ENCODE measurements at places on chromosomes 11 and 22. TPM values are rescaled to one million over a fixed set of nuclear protein-coding genes. Genes with fewer than 3 reads are reported as not detected.

- DNase-seq, result no peak
Measured at GRCh38 chr22:39594411-39594810, 23.9 kb downstream of the CACNA1I start.

DNA sequence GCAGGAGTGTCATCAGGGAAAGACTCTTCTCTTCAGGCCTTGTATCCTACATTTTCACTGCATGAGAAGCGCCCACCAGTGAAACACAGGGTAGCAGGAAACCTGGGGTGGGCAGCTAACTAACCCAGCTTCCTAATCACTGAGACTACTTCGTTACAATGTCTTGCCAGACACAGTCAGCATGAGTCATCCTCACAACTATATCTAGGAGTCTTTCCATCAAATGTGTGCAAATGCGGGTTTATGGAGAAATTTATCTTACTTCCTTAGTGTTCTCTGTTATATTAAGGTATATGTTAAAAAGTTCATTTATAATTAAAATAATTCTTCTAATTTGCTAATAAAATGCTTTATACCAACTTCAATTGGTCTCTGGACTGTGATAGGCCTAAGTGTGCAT is 79.9 kb upstream of the RAB1B start:
- DNase-seq, result peak; percentile 60

DNA sequence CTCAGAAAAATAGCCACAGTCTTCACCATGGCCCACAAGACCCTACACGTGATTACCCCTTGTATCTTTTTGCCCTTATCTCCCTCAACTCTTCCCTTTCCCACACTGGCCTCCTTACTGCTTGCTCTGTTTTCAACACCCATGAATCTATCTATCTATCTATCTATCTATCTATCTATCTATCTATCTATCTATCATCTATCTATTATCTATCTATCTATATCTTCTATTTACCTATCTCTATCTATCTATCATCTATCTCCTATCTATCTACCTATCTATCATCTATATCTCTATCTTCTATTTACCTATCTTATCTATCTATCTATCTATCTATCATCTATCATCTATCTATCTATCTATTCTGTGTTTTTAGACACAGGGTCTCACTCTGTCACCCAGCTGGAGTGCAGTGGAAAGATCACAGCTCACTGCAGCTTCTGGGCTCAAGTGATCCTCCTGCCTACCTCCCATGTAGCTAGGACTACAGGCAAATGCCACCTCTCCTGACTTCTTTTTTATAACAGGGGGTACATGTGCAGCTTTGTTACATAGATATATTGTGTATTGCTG is 54.2 kb downstream of the CNTF start:
- no peak for DNase-seq

GRCh38 chr22:42871146-42872050 is 14.3 kb upstream of the ARFGAP3 start:
- DNase-seq, result no peak

DNA sequence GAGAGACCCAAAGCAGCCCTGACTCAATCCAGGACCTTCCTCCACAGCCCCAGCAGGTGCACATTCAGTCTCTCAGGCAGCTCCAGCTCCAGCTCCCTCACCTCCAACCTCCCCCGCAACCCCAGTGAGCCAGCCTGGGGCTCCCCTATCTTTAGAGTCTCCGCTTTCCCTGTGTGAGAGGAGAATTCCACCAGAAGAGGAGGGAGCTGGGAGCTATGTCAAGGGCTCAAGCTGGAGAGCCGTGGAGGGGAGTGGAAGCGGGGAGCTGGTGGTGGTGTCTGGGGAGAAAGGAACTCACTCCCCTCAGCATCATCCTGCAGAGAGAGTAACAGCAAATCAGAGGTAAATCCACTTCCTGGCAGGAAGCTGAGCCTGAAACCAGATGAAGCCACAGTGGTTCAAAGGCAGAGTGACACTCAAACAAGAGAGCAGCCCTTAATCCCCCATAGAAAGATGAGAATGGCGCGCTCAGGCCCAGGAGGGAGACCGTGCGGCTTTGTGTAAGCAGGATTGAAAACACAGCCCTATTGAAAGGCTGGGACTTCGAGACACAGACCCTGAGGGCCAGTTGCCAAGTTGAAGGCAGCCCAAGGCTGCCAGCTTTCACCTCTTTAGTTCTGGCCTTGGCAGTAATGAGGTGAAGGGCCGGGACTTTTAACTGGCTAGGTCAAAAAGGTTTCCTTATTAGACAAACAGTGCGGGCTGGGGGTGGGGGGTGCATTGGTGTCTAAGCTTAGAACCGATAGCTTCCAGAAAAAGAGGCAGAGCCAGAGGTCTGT is 21.4 kb upstream of the CDON start:
- no peak for DNase-seq

- no peak for DNase-seq
Measured at GRCh38 chr11:57180081-57180561, 1.6 kb upstream of the LRRC55 start.

- DNase-seq, result peak; percentile 13
Measured at GRCh38 chr22:40560551-40560950, 76.0 kb downstream of the MRTFA start.

DNA sequence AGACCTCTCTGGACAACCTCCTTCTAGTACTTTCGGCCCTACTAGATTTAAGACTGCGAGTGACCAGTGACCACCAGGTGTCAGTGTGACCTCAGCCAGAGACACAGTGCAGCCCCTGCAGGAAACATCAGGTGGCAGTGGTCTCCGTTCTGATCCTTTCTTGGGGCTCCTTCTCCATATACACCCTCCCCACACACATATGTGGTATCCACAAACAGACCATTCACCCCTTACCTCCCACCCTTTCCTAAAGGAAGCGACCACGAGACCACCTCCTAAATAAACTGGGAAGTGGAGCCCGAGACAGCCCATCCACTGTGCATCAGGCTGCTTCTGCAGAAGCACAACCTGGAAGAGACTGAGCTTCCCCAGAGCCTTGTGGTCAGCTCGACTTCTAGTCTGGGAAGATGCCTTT is 38.5 kb upstream of the CYP2D6 start:
- peak; percentile 68 for DNase-seq

DNA sequence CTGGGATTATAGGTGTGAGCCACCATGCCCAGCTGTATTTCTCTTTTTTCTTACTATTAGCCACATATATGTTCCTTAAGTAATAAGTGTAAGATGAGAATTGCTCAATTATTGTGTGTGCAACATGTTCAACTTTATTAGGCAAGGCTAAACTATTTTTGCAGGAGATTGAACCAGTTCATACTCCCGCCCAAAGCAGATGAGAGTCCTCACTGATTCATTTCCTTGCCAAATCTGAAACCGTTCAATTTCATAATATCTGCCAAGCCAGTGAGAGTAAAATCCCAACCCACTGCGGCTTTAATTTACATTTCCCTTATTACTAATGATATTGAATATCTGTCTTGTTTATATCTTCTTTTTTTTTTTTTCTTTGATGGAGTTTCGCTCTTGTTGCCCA is 48.4 kb downstream of the KCNJ4 start:
- DNase-seq, result no peak

DNA sequence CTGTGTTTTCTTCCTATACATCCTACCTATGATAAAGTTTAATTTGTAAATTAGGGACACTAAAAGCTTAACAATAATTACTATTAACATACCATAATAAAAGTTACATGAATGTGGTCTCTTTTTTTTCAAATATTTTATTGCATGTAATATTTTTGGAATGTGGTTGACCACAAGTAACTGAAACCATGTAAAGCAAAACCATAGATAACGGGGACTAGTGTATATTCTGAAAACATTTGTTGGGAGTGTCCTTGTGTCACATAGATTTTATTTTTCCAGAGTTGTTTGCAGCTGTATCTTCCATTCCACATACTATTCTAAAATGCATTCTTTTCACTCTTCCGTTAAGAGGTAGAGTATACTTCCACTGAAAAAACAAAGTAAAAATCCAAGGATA is 200.4 kb downstream of the KIF18A start:
- DNase-seq, result no peak

- DNase-seq, result no peak
Measured at GRCh38 chr11:26553182-26553581, 18.9 kb downstream of the MUC15 start.

DNA sequence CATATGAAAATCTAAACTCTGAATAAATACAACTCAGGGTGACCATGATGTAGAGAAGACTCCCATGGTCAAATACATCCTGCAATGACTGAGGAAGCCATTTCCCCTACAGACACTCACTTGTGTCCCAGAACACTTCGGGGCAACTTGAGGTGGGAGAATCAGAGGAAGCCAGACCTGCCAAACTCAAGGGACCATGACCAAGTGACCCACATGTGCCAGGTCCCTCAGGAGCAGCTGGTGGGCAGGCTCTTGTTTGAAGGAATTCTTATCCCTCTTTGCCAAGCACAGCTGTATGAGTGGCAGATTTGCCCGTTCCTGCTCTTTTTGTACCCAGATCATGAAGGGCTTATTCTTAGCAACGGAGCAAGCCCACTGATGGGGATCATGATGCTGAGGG is 17.8 kb downstream of the SPATA19 start:
- DNase-seq, result no peak

GRCh38 chr11:66183494-66184048 is 84.9 kb upstream of the RAB1B start:
- DNase-seq, result no peak

DNA sequence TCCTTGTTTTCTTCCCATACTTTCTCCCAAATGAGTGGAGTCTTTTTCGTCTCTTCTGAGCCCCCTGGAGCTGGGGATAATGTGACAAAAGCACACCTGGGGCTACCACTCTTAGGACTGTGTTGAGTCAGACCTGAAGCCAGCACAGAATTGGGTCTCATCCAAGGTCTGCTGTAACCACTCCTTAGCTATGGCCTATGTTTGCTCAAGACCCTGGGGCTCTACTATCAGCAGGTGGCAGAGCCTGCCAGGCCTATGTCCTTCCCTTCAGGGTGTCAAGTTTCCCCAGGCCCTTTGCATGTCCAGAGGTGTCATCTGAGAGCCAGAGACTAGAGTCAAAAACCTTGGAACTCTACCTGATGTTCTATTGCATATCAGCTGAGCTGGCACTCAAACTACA is 335.7 kb downstream of the DDX10 start:
- no peak for DNase-seq

The SSTR3 gene
- not detected for total RNA-seq

The KRTAP5-7 gene
- total RNA-seq, result not detected

The SLC16A8 gene
- total RNA-seq, result not detected

The TRPM5 gene
- total RNA-seq, result not detected

The PGA4 gene
- total RNA-seq, result not detected
